ENCODE measurements at places on chromosomes 6 and 20. TPM values are rescaled to one million over a fixed set of nuclear protein-coding genes. Genes with fewer than 3 reads are reported as not detected.

GRCh38 chr20:13661070-13661685 lies 22.4 kb upstream of the TASP1 start:
- no peaks in the 10 kb centered on the region for H3K4me1 ChIP-seq
- H3K27ac ChIP-seq: peak overlapping the region; percentile 61
- no peak for DNase-seq
- no peaks in the 10 kb centered on the region for H3K36me3 ChIP-seq
- no peaks in the 10 kb centered on the region for H3K27me3 ChIP-seq

GRCh38 chr6:115767931-115768330 lies 292.8 kb downstream of the FRK start:
- no peaks in the 10 kb centered on the region for H3K27me3 ChIP-seq
- H3K4me3 ChIP-seq: no peak overlapping the region
- no peaks in the 10 kb centered on the region for H3K4me1 ChIP-seq
- DNase-seq: no peak

- no peaks in the 10 kb centered on the region for H3K27me3 ChIP-seq
- H3K4me3 ChIP-seq: no peak overlapping the region
- no peaks in the 10 kb centered on the region for H3K36me3 ChIP-seq
- H3K27ac ChIP-seq: no peak overlapping the region
- DNase-seq: no peak
- no peaks in the 10 kb centered on the region for H3K4me1 ChIP-seq
These were observed 17.0 kb upstream of the ZNF318 start for GRCh38 chr6:43386492-43386891.

DNA sequence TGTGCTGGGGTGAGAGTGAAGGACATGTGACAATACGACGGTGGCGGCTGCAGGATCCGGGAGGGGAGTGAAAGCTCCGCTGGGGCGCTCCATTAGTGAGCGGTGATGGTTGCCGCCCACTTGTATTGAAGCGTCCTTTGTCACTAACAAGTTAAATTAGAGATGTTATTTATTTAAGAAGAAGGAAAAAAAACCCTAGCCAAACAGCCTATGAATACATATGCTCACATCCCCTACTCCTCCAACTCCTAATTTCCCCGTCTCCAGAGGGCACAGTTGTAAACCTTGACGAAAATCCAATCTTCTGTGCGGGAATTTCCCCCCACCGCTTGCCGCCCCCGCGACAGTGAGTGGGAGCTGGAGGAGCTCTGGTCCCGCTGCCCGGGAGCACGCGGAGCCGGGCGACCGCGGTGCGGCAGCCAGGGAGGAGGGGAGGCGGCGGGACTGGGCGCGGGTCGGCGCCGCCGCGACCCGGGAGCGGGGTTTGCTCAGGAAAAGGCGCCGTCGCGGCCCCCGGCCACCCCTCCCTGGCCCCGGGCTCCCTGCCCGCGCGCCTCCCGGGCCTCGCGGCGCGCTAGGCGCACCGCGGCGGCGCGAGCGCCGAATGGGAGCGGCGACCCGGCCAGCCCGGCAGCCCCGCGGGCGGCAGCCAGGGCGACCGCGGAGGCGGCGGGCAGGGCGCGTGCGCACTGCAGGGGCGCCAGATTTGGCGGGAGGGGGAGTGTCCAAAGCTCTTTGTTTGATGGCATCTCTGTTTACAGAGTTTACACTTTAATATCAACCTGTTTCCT lies at the start of gene MYB:
Gene MYB, plus strand, starts transcription at position 767 of the 791 bp plus-strand sequence. CDS start 206 bp downstream, outside the sequence.
- no peaks in the 10 kb centered on the region for H3K27me3 ChIP-seq
- peak within 1 kb of the TSS; percentile 83 for H3K27ac ChIP-seq
- DNase-seq: no peak
- no peaks in the 10 kb centered on the region for H3K4me1 ChIP-seq

DNA sequence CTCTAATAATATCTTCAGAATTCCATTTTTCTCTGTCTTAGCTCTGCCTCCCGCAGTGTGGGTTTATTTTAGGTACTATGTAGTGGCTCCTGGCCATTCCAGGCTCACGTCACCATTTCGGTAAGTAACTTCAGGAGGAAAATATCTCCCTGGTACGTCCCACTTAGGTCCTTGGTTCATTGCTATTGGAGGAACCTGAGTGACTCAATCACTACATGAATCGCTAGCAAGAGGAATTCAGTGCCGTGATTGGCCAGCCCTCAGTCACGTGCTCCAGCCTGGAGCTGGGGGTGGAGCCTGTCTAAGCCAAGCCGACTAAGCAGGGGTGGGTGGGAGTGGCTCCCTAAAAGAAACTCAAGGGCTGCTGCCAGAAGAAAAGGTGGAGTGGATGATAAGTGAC lies 67.3 kb upstream of the E2F3 start:
- H3K4me3 ChIP-seq: no peak overlapping the region
- H3K27ac ChIP-seq: no peak overlapping the region
- DNase-seq: no peak
- no peaks in the 10 kb centered on the region for H3K36me3 ChIP-seq

Gene B3GAT2
- total RNA-seq: not detected

Gene MYH7B
- 0.73 TPM for total RNA-seq

All from breast epithelium (tissue), 4 donors.